ENCODE measurements at places on chromosomes 2 and 18. TPM values are rescaled to one million over a fixed set of nuclear protein-coding genes. Genes with fewer than 3 reads are reported as not detected.

Gene FER1L5
- total RNA-seq = not detected

Gene PARD3B
- 18.1 TPM for total RNA-seq

Gene IL36A
- not detected for total RNA-seq

Gene TMEM169
- total RNA-seq = 0.48 TPM

Gene ONECUT2
- total RNA-seq = under 0.01 TPM

Gene GKN2
- total RNA-seq = 0.65 TPM

Gene CERKL
- not detected for total RNA-seq

Gene STK11IP
- total RNA-seq = 12.4 TPM

Gene SFTPB
- total RNA-seq = not detected

Gene CDK15
- total RNA-seq = not detected

Gene SNORC
- total RNA-seq = 0.65 TPM

Gene CWC22
- total RNA-seq = 14.0 TPM

Gene GNLY
- total RNA-seq = not detected

Gene PAX3
- not detected for total RNA-seq

Gene DPP10
- total RNA-seq = not detected

Measured in vein endothelial cell (primary cell).